ENCODE measurements at places on chromosomes 2 and 18.

DNA sequence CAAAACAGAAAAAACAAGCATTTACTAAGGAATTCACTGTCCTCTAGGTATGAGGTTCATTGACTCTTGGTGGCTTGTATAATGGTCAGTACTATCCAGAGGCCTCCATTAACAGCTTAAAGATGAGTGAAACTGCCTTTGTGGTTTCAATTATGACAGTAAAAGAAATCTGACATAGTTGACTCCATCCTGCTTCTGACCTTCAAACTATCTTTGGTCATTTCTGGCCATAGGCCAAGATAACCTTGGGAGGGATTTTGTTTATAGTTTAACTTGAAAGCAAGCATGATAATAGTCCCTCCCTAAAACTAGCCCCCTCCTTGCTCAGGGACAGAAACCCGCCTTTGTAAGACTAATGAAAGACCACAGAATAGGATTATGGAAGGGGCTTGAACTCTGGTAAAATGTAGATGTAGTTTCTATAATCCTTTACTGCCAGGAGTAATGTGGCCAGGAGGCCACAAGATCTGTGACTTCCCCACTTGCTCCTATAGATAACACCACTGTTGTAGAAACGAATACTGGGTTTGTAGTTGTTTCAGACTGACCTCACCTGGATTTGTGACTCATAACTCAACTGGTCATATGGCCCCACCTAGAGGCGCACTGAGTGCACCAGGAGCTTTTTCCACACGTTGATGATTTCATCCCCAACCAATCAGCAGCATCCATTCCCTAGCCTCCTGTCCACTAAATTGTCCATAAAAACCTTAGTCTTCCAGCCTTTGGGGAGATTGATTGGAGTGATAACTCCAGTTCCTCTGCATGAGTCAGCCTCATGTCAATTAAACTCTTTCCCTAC, 8.6 kb upstream of the PLEKHM3 start:
- no peak for DNase-seq

DNA sequence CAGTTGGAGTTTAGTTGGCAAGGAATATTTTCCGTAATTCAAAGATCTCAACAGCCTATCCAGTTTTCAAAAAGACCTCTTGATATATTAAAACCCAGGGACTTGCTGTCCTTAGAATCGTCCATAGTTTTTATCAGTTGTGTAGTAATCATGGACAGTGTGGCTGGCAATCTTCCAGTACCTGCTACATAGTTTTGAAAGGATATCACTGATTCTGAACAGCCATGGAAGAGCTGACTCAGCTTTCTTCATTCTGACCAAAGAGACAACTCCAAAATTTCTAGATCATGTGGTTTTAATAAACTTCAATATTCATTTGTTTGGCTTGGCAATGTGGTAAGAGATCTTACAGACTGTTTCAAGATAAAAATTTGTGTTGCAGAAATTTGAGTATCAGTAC, 616.7 kb downstream of the TDRD15 start:
- no peak for DNase-seq

- no peak for DNase-seq
Measured at GRCh38 chr18:48125724-48126123, 195.3 kb upstream of the SMAD2 start.

DNA sequence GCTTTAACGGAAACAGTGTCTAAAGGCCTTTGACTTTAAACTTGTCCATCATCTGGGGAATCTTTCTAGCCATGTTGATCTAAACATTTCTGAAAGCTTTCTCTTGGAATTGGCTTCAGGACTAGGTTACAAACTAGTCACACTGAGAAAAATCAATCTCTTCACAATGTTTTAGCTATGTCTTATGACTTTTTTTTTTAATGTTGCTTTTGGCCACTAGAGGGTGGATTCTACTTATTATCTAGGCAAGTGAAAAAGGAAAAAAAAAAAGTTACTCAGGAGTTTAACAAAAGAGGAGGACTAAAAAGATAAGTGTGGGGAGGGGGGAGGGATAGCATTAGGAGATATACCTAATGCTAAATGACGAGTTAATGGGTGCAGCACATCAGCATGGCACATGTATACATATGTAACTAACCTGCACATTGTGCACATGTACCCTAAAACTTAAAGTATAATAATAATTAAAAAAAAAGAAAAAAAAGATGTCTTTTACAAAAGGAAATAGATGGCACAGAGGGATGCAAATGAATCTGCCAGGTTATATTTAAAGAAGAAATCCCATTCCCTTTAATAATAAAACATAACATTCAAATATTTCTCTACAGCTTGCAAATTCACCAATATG, 160.4 kb upstream of the PID1 start:
- DNase-seq: no peak

DNA sequence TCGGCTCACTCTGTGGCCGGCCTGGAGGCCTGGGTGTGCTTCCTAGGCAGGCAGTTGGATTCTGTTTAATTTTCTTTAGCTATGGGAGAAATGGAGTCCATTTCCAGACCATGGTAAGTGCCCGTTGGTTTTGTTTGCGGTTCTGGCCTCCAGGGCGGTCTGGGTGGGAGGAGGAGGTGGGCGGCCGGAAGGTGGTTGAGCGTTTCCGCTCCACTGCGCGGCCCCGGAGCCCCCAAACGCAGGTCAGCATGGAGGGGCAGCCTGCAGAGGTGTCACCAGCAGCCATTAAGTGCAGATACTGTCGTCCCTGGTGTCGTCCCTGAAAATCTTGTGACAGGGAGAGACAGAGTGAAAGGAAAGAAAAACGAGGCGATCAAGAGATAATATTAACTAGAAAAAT, 303.9 kb downstream of the GBX2 start:
- DNase-seq: no peak

- DNase-seq: no peak
Measured at GRCh38 chr2:53861824-53862223, 2.1 kb upstream of the GPR75 start.

DNA sequence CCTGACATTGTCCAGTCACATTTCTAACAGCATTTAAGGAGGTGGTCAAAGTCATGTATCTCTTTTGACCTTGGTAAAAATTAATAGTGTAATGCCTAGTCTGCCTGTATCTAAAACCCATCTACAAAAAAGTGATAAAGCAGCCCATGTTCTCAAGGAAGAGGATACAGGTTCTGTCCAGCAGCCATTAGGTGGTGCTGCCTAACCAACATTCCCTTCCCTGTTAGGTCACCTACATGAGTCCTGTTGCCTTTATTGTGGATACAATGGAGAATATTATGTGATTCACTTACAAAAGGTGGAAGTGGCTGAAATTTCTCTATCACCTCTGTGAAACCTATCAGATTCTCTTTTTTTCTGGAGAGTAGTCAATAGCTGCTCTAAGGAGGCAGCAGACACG, 52.5 kb downstream of the AQP4 start:
- no peak for DNase-seq

- DNase-seq: no peak
Measured at GRCh38 chr2:69061525-69061924, 48.5 kb downstream of the ANTXR1 start.

DNA sequence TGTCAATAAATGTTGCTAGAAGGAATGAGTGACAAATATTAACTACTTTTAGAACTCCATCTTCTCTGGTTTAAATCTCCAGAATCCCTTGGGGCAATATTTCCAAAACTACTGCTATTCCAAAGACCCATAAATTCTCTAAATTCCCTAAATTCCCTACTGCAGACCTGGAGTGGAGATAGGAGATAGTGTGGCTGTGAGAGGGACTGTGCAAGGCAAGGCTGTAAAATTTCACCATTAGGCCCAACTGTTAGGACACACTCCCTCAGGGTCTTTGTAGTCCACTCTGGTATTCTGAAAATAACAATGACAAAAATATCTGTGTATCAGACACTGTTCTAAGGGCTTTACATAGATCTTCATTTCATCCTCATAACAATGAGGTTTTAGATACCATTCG, 67.9 kb downstream of the MYL12B start:
- DNase-seq: no peak

GRCh38 chr2:120465701-120465988, 119.7 kb downstream of the INHBB start:
- DNase-seq: no peak

DNA sequence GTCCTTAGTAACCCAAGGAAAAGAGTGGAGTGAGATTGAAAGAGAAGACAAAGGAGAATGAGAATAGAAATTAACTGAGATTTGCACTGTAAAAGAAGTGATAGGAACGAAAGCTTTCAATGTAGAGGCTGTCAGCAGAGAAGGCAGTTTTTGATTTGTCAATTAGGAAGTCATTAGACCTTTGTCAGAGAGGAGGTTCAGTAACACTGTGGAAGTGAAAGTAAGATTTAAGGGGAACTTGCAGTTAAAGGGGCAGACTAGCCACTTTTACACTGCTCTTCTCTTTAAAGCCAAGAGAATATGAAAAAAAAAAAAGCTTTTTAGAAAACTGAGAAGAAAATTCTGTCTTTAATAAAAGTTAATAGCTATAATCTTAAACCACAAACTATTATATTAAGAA, 11.5 kb upstream of the KYNU start:
- DNase-seq: no peak

- DNase-seq: peak; percentile 80
Measured at GRCh38 chr18:74905247-74905646, 303.7 kb downstream of the PTGR3 start.

DNA sequence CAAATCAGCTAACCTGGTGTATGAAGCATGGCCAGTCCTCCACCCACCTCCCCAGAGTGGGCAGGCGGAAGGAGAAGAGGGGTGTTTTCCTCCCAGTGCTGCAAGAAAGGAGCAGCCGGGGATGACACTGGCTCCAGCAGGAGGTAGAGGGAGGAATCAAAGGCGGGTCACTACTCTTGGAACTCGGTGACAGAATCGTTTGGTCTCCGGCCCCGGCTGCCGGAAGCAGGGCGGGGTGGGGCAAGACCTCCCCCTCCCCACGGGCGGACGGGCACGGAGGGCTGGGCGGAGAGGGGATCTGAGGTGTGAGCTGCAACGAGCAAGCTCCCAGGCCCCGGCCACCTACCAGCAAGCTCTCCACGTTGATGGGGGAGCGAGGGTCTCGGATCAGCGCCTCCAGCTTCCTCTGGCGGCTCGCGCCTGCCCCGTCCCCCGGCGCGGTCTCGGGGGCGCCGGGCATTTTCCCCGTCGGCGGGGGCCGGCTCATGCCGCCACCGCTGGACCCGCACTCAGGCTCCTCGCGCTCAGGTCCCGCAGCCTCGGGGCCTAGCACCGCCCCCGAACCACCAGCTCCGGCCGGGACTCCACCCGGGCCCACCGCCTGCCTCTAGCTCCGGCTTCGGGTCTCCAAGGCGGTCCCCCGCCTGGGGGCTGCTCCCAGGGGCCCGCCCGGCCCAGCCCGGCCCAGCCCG, 640 bp downstream of the ROCK2 start:
- DNase-seq: no peak

GRCh38 chr2:120762341-120763061, 26.8 kb downstream of the GLI2 start:
- DNase-seq: no peak

DNA sequence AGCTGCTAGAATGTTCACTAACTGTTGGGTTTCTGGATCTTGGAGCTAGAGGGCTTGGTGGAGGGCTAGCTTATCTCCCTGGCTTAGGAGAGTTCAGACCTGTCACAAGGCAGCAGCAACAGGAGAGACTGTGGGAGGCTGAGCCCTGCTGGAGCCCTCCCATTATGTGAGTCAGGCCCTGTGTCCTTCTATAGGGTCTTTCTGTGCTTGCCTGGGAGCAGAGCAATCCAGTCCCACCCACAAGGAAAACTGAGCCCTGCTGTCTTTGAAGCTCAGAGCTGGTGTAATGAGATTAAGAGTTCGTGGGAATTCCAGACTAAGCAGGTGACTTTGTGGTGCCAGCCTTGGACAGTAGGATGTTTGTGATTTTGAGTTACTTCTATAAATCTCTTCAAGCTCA, 249.0 kb downstream of the TTC32 start:
- no peak for DNase-seq

DNA sequence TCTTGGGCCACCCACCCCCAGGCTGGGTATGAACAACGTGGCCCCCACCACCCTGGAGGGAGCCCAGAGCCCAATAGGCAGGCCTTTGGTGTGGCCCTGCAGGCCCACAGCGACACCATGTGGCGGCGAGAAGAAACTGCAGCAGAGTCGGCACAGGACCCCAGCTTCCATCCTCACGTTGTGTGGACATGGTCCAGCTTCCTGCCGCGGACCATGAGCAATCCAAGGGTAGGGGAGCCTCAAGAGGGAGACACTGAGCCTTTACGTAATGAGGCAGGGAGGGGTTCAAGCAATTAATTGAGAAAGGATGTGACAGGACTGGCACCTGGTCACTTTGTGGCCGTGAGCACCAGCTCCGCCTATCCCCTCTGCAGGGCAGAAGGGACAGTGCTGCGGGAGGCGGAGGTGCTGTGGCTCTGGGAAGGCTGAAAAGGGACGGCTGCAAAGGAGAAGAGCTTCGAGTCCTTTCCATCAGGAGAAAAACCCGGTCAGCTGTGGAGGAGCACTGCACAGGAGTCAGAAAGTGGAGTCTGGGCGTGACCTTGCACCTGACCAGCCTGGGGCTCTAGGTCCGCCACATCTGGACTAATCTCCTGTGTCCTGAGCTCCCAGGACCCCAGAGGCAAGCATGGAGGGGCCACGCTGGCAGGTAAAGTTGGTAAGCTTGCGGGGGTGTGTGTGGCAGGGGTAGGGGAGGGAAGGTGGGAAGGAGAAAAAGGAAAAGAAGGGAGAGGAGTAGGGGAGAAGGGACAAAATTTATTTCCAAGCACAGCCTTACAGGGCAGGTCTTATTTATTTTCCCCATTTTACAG, 44.9 kb downstream of the TMEM37 start:
- DNase-seq: peak; percentile 36

DNA sequence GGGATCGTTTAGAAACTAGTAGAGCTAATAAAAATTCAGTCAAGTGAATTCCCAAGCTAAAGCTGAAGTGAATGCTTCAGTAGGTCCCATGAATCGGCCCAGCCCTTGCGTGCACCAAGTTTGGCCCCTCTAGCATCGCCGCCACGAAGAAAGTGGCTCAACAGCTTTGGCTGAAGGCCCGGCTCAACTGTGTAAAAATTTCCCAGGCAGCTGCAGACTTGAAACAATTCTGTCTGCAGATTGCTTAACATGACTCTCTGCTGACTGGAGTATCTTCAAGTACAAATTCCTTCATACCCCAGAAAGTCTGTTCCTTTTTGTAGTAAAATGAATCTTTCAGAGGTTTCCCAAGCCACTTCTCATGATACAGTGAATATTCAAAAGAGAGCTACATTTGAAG, 32.7 kb downstream of the ALMS1 start:
- DNase-seq: no peak

All from NCI-H2081 treated with DMSO at 0.1 percent for 48 hours (cell line).